Foreskin melanocyte (primary cell): ENCODE measurements at places on chromosomes 13 and 19.
A peak's percentile ranks its signal among the peaks of the same experiment; 100 is the strongest.

- no peak for DNase-seq
Measured at GRCh38 chr19:34579281-34580054, 97.5 kb downstream of the SCGB2B2 start.

- DNase-seq = no peak
Measured at GRCh38 chr13:100089465-100090032, 656 bp downstream of the PCCA start.

DNA sequence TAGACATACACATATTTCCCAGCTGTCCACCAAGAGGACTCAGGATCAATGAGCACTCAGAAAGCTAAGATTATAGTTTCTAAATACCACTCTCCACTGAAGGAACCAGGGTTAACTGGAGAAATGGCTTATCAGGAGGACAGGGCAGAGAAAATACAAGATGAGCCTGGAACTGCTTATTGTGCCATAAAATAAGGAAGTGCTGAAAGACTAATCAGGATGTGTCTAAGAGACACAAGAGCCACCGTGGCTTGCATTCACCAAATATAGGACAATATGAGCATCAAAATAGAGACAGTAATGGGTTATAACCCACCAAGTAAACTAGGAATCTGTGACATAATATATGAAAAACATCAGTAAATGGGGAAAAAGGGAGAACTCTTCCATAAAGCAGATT, 32.8 kb downstream of the KLF12 start:
- no peak for DNase-seq

DNA sequence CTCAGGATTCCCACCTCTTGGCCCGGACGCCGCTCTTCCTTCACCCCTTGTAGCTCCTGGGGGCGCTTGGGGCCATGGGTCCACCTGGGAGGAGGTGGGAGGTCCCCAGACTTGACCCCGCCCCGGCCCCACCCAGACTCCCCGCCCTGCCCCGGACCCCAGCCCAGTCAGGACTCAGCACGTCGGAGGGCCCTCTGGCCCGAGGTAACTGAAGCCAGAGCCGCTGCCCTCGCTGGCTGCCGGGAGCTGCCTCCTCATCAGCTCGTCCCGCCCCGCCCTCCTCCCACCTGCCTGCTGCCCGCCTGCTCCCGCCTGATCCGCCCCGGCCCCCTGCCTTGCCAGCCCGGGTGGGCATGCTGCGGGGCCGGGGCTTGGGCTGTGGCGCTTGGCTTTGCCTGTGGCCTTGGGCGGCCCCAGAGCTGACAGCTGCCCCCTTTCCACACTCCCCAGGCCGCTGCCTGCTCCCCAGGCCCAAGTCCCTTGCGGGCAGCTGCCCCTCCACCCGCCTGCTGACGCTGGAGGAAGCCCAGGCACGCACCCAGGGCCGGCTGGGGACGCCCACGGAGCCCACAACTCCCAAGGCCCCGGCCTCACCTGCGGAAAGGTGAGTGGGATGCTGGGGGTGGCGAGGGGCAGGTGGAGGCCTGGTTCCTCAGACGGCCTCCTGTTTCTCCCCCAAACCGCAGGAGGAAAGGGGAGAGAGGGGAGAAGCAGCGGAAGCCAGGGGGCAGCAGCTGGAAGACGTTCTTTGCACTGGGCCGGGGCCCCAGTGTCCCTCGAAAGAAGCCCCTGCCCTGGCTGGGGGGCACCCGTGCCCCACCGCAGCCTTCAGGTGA, 9.4 kb downstream of the ARHGAP33 start:
- no peak for DNase-seq

- no peak for DNase-seq
Measured at GRCh38 chr13:79604752-79605151, 123.8 kb downstream of the NDFIP2 start.

- DNase-seq = no peak
Measured at GRCh38 chr19:38806371-38806770, 6.4 kb downstream of the LGALS4 start.

- DNase-seq = peak; percentile 46
Measured at GRCh38 chr19:7450243-7451223, 38.3 kb downstream of the PEX11G start.

- no peak for DNase-seq
Measured at GRCh38 chr19:56594446-56594782, 688 bp upstream of the ZNF71 start.

DNA sequence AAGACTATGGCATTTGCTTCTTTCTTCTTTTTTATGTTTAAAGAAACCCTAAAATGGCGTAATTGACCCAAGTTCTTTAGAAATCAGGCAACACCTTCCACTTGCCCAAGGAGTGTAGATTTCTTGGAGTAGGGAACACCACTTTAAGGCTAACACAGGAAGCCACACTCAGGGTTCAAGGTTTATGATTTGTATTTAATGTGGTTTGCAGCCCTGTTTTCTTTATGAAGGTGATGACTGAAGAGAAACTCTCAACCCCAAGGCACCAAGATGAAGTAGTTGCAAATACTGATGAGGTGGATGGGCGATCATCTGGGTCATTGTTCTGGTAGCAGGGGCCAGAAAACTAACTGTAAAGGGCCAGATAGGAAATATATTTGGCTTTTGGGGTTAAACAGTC, 101.1 kb downstream of the DLEU7 start:
- no peak for DNase-seq

- no peak for DNase-seq
Measured at GRCh38 chr13:99941086-99941485, 30.5 kb downstream of the ZIC5 start.

DNA sequence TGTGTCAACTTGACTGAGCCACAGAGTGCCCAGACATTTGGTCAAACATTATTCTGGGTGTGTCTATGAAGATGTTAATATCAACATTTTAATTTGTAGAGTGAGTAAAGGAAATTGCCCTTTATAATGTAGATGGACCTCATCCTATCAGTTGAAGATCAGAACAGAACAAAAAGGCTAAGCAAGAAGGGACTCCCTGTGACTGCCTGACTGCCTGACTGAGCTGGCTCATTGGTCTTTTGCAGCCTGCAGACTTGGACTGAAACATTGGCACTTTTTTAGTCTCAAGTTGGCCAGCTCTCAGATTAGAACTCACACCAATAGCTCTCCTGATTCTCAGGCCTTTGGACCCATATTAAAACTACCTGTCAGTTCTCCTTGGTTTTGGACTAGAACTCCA, 600.4 kb upstream of the SLITRK6 start:
- no peak for DNase-seq

DNA sequence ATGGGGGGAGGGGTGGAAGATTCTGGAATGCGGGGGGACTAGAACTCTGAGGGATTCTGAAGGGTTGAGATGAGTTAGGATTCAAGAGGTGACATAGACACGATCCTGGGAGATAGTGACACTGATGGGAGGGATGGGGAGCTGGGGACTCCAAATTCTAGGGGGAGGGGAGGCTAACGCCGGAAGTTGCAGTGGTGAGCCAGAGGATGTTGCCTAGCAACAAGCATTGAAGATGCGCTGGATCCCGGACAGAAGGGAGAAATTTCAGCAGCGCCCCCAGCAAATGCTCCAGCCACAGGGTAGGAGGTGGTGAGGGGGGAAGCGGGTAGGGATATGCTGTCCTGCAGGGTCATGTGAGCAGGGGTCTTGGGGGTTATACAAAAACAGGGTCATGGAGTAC, 6.9 kb upstream of the LTBP4 start:
- no peak for DNase-seq

- DNase-seq = no peak
Measured at GRCh38 chr19:35476149-35476548, 14.1 kb downstream of the KRTDAP start.

- DNase-seq = no peak
Measured at GRCh38 chr19:27709496-27709895, 1503.5 kb downstream of the UQCRFS1 start.

GRCh38 chr13:104779311-104779993, 1713.2 kb upstream of the SLC10A2 start:
- no peak for DNase-seq

- no peak for DNase-seq
Measured at GRCh38 chr19:16094360-16095070, 17.2 kb upstream of the RAB8A start.

DNA sequence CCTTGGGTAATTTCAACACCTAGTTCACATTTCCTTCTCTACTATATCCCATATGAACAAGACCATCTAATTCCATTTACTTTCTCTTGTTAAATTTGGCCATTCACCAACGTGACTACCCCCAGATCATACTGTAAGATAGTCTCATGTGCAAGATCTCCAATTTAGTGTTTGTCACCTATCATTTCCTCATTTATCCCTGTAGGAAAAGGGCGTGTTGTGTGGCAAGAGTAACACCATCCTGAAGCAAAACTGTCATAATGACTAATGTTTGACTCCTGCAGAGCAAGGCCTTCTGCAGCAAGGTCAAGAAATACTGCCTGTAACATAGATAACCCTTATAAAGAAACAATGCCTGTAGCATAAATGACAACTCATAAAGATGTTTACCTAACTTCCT, 51.3 kb downstream of the SUCLA2 start:
- DNase-seq = no peak

GRCh38 chr19:19040417-19040816, 7.0 kb downstream of the ARMC6 start:
- no peak for DNase-seq

GRCh38 chr19:11535792-11536595, 2.7 kb upstream of the CNN1 start:
- peak; percentile 73 for DNase-seq

GRCh38 chr19:378706-379105, 30.2 kb downstream of the C2CD4C start:
- DNase-seq = no peak

DNA sequence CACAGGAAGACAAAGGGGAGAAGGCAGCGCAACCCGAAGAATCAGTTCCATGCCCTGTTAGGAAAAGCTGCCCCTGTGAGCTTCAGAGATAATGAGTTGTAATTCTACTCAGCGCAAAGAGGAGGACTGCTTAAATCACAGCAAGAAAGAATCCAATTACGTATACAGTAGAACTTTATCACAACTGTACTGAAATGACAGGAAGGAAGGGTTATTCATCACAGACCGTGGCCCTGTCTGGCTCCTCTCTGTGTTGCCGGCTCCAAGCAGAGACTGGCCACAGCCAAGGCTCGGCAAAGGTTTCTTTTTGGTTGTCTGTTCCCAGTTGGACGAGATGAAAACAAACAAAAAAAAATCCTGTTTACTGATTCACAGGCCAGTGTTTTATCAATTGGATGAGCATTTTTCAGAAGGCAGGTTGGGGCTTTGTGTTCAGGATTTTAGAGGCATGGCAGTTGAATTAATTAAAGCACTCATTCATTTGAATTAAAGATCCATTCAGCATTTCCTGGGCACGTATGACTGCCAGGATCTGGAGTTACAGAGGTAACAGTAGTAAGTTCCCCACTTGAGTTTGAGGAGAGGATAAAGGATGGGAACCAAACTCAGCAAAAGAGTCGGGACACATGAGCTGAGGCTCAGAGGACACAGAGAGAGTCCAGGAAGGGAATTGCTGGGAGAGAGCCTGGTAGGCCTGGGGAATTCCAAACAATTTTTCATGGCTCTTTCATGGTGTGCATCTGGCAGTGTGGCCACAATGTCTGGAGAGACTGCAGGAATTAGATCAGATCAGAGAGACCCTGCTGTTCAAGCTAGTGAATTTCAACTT, 341.0 kb downstream of the DNAJC15 start:
- DNase-seq = no peak

GRCh38 chr19:50319156-50319555, 10.0 kb downstream of the KCNC3 start:
- DNase-seq = no peak

DNA sequence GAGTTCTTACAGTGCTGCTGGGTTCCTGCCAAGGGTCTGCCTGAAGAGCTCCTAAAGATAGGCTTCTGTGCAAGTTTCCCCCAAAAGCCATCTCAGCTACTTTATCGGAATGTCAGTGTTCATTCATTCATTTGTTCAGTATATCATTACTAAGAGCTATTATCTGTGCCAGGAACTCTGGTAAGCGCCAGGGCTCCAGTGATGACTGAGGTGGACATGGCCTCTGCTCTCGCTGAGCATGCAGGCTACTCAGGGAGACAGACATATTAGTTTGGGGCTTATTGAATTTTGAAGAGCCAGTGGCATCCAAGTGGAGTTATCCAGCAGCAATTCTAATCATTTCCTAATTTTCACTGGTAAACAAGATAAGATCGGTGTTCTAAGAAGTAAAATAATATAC, 65.8 kb downstream of the DGKH start:
- no peak for DNase-seq

DNA sequence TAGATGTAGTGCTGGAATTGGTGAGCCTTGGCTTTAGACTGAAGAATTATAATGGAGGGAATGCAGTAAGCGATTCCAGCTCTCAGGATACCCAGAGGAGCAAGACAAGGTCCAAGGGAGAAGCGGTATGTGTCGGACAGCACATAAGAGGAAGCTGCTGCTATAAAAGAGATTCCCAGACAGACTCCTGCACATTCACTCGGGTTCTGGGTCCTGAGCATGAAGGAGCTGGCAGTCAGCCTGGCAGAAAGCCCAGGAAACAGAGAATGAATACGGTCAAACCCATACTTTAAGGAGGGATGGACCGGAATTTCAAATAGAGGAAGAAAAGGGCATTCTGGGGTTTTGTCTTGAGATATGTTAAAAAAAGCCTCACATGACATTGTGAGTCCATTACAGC, 308.3 kb downstream of the DNAJC15 start:
- DNase-seq = peak; percentile 19
